ENCODE measurements at places on chromosomes 6 and 20.

GRCh38 chr6:47853766-47854165 lies 71.9 kb downstream of the OPN5 start:
- DNase-seq = no peak

- no peak for DNase-seq
Measured at GRCh38 chr6:13998356-13998755, 73.6 kb downstream of the RNF182 start.

GRCh38 chr6:25389471-25389870 lies 110.3 kb downstream of the CARMIL1 start:
- no peak for DNase-seq

DNA sequence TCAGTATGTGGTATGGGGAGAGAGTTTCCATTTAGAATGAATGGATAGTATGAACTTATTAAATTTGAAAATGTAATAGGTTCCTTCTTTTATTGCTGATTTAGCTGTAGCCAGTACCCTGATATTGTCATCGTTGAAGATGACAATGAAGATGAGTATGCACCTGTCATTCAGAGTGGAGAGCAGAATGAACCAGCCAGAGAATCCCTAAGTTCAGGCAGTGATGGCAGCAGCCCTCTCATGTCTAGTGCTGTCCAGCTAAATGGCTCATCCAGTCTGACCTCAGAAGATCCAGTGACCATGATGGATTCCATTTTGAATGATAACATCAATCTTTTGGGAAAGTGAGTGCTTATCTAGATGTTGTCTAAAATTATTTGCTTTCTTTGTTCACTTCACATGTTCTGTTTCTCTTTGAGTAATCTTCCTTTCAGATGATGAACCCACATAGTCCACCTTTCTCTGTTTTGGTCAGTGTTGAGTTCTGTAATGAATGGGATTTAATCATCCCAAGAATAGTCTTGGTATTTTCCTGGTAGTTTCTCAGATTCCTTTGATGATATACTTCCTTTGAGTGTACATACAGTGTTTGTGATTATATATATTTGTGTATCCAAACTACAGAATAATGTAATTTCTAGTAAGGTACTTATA lies 23.3 kb downstream of the HSF2 start:
- no peak for DNase-seq

DNA sequence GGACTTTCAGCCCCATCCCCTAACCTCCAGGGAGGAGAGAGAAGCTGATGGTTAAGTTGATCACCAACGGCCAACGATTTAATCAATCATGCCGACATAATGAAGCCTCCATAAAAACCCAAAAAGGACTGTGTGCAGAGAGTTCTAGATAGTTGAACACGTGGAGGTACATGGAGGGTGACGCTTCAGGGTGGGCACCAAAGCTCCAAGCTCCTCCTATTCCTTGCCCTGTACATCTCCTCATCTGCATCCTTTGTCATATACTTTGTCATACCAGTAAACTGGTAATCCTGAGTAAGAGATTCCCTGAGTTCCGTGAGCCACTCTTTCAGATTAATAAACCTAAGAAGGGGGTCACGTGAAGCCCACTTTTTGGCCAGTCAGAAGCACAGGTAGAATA lies 3.7 kb upstream of the GMDS start:
- no peak for DNase-seq

- peak; percentile 89 for DNase-seq
Measured at GRCh38 chr6:28597217-28597835, 71.6 kb downstream of the GPX5 start.

DNA sequence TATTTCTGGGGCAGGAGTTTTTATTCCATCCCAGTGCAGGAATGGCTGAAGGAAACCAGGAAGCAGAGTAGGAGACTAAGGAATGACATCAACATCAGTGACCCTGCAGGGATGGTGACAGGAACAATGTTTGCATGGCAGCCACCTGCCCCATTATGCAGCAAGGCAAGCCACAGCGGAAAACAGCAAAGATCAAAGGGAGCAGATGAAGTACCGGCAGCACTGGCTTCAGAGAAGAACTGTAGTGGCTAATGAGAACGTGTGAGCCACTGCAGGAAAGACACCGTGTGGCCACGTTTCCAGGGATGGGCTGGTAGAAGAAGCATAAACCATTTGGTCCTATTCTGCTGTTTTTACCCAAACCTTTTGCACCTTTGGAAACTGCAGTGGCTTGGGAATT lies 52.9 kb upstream of the TAB2 start:
- no peak for DNase-seq

- no peak for DNase-seq
Measured at GRCh38 chr20:36573798-36574365, 485 bp downstream of the TGIF2 start.
